Mesothelial cell of epicardium (in vitro differentiated cells): ENCODE measurements at places on chromosomes 4 and X. TPM values are rescaled to one million over a fixed set of nuclear protein-coding genes. Genes with fewer than 3 reads are reported as not detected.

Gene TBC1D8B
- total RNA-seq = 7.1 to 8.7 TPM (median 7.2 TPM) in 3 replicates

DNA sequence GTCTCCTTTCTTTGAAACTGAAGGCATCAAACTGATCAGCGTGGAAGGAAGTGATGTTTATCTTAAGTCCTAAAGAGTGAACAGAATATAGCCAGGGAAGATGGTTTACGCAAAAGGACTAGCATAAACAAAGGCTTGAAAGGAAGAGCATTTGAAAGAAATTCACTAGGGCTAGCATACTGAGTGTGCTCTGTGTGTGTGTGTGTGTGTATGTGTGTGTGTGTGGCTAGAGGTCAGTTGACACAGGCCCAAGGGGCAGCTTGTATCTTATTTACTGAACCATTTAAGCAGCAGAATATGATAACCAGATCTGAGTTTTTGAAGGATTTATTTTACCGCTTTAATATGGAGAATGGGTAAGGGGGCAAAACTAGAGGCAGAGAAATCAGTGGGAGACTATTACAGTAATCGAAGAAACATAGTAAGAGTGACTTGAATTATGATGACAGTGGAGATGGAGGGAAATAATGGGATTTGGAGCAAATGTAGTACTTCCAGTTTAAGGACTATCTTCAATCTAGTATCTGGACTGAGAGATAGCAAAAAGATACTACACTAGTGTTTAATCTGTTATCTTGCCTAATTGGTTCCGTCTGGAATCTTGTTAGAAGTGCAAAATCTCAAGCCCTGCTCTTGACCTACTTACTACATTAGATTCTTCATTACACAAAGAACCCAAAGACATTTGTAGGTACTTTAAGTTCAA, 36.9 kb downstream of the CEP44 start:
- H3K36me3 ChIP-seq = no peaks in the 10 kb centered on the region
- DNase-seq = no peak
- no peak overlapping the region for H3K27ac ChIP-seq
- H3K27me3 ChIP-seq = no peaks in the 10 kb centered on the region

GRCh38 chrX:38220024-38220414, 652 bp downstream of the SRPX start:
- H3K36me3 ChIP-seq = no peaks in the 10 kb centered on the region
- no peak overlapping the region for H3K27ac ChIP-seq
- peaks cover 1% of the 10 kb centered on the region for H3K4me1 ChIP-seq
- peaks cover 37% of the 10 kb centered on the region for H3K27me3 ChIP-seq
- peak overlapping the region; percentile 81 for H3K4me3 ChIP-seq
- DNase-seq = no peak

Gene GPC4
- 43.4 to 46.9 TPM (median 44.8 TPM) in 3 replicates for total RNA-seq

- no peak overlapping the region for H3K4me3 ChIP-seq
- H3K27ac ChIP-seq = no peak overlapping the region
- no peak for DNase-seq
Measured at GRCh38 chrX:123906557-123907316, 46.9 kb downstream of the XIAP start.

Gene CPZ
- total RNA-seq = 32.0 to 38.6 TPM (median 32.8 TPM) in 3 replicates

- peaks cover 54% of the 10 kb centered on the region for H3K27me3 ChIP-seq
- H3K27ac ChIP-seq = no peak overlapping the region
- H3K4me1 ChIP-seq = no peaks in the 10 kb centered on the region
- no peak overlapping the region for H3K4me3 ChIP-seq
- no peaks in the 10 kb centered on the region for H3K36me3 ChIP-seq
- DNase-seq = no peak
Measured at GRCh38 chr4:609400-610050, 15.8 kb upstream of the PDE6B start.

- no peak overlapping the region for H3K27ac ChIP-seq
- no peaks in the 10 kb centered on the region for H3K27me3 ChIP-seq
- H3K4me1 ChIP-seq = peaks cover 17% of the 10 kb centered on the region
- H3K36me3 ChIP-seq = no peaks in the 10 kb centered on the region
Measured at GRCh38 chr4:125725957-125726525, 411.3 kb downstream of the FAT4 start.

DNA sequence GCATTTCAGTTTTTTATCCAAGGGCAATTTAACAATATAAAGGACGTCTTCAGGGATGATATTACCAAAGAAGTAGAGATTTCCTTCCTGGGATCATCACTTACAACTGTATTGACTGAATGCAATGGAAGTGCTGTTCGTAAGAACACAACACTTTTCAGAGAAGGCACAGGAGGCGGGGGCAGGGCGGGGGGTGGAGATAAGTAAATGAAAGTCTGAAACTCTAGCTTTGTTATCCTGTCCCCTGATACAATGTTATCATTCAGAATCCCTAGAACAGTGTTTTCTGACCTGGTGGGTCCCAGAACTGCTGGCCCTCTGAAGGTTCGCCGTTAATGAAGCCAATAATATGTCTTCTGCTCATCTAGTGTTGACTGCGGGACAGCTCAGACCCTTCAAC, 124.6 kb downstream of the NSUN7 start:
- H3K4me3 ChIP-seq = no peak overlapping the region
- no peak for DNase-seq

GRCh38 chr4:173522951-173523395, 7.1 kb downstream of the HAND2 start:
- peaks cover 4% of the 10 kb centered on the region for H3K36me3 ChIP-seq
- no peak for DNase-seq
- peaks cover 84% of the 10 kb centered on the region for H3K4me1 ChIP-seq
- H3K4me3 ChIP-seq = peak overlapping the region; percentile 95

Gene GUCY1A1
- 49.1 to 52.3 TPM (median 52.2 TPM) in 3 replicates for total RNA-seq

DNA sequence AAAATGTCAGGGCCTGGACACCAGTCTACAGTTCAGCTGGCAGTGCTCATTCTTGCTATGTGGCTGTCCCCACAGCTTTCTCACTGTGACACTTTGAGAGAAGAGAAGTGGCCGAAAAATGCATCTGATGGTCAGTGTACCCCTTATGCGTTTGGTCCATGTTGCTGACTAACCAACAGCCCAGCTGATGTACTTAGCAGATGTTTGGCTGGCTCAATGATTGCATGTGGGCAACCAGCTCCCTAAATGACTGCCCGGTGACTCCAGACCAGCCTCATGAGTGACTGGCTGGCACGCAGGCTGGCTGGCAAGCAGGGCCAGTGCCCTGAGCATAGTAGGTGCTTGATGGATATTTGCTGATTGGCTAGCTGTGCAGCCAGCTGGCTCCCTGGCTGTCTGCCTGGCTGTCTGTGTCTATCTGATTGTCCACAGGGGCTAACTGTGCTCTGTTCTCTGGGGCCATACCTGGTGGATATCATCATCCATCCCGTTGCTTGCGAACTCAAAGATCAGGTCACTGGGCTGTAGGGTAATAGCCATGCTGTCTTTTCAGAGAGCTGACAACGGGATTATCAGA, 29.4 kb downstream of the ELF4 start:
- DNase-seq = no peak
- H3K27me3 ChIP-seq = no peaks in the 10 kb centered on the region
- no peak overlapping the region for H3K27ac ChIP-seq
- no peak overlapping the region for H3K4me3 ChIP-seq
- peaks cover 8% of the 10 kb centered on the region for H3K36me3 ChIP-seq
